GM04503 (cell line): ENCODE measurements at places on chromosomes 13 and 19.

DNA sequence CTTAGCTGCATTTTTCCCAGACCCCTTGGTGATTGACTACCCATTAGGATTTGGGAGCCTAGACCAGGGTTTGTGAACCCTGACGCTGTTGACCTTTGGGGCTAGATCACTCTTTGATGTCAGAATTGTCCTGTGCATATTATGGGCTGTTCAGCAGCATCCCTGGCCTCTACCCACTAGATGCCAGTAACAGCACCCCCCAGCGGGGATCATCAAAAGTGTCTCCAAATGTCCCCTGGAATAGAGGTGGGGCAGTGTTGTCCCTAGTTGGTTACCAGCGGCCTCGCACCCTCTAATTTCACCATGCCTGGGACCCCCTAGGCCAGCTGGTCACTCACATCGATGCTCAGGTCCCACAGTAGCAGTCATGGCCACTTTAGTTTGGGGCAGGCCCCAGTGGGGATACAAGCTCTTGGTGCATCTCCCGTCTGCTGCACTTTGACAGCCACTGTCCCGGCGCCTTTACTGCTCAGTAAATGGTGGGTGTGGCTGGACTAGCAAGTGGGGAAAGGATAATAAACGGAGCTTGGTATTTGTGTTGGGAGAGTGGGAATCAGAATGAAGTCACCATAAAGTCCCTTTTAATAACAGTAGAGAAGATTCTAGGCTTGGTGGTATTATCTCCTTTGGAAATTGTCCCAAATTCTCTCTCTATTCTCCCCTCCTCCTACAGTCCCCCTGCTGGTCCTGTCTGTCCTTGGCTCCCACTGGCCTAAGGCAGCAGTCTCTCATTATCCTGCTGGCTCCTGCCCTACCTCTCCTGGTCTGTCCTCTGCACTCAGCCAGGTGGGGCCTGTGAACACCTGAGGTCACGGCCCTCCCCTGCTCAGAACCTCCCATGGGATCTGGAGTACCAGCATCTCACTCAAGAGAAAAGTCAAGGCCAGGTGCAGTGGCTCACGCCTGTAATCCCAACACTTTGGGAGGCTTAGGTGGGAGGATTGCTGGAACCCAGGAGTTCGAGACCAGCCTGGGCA lies 80.6 kb downstream of the SIPA1L3 start:
- no peak for DNase-seq

- DNase-seq, result no peak
Measured at GRCh38 chr19:38551450-38551813, 66.3 kb downstream of the MAP4K1 start.

GRCh38 chr19:38924388-38924787 lies 6.2 kb downstream of the SARS2 start:
- DNase-seq, result no peak

DNA sequence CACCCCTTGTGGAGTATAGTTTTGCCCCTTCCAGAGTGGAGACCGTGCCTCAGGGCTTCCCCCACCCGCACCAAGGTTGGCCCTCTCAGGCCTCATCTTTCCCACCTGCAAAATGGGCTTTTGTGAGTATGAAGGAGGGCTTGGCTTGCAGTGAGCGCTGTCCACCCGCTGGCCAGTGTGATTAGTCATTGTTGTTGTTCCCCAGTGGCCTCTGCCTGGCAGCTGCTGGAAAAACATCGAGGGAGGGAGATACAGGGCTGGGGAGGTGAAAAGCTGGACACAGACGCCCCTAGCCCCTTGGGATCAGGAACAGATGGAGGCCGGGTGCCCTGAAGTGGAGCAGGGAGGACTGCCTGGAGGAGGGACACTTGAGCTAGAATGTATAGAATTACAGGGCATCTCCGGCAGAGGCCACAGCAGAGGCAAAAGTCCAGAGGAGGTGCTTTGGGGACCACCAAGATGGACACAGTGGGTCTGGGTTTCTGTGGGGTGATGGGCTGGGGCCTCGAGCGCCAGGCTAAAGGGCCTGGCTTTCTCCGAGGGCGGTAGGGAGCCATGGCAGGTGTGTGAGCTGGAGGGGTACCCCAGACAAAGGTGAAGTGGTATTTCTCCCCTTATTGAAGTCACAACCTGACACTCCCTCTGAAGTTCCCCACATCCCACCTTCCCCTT lies 3.9 kb upstream of the IL12RB1 start:
- no peak for DNase-seq

DNA sequence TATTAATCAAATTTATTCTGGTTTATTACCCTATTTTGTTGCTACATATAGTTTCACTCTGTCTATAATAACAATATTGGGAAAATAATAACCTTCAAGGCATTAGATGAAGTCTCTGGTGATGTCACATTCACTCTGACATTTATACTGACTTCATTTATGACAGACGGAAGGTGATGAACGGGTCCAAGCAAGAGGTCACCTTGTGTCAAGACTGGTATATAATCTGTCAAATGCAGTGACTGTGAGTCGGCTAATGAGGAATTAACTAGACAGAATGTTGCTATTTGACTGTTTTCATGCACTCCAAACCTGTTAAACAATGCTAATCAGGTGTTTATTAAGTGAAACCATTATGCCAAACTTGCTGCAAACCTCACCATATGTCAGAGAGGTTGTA lies 800.5 kb upstream of the KLHL1 start:
- DNase-seq, result no peak

DNA sequence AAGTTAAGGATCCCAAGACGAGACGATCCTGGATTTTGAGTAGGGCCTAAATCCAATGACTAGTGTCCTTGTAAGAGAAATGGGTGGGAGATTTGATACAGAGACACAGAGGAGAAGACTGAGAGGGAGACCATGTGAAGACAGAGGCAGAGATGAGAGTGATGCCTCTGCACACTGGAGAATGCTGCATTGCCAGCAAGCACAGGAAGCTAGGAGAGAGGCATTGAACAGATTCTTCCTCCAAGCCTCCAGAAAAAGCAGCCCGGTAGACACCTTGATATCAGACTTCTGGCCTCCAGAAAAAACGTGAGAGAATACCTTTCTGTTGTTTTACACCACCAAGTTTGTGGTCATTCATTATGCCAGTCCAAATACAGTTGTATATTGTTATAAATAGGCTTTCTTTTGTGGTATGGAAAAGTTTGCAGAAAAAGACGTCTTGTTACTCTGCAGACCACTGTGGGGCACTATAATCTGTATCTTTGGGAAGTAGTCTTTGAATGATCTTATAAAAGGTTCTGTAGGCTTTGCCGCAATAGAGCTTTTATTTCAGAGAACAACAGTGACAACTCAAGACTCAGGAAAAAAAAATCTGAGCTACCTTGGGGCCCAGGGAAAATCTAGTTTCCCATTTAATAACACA lies 17.9 kb upstream of the RFC3 start:
- DNase-seq, result no peak

- no peak for DNase-seq
Measured at GRCh38 chr13:42569576-42570344, 4.2 kb upstream of the TNFSF11 start.

- DNase-seq, result no peak
Measured at GRCh38 chr19:49092686-49093085, 7.4 kb downstream of the SNRNP70 start.

GRCh38 chr13:50450279-50450678 lies 393.2 kb downstream of the DLEU7 start:
- no peak for DNase-seq

DNA sequence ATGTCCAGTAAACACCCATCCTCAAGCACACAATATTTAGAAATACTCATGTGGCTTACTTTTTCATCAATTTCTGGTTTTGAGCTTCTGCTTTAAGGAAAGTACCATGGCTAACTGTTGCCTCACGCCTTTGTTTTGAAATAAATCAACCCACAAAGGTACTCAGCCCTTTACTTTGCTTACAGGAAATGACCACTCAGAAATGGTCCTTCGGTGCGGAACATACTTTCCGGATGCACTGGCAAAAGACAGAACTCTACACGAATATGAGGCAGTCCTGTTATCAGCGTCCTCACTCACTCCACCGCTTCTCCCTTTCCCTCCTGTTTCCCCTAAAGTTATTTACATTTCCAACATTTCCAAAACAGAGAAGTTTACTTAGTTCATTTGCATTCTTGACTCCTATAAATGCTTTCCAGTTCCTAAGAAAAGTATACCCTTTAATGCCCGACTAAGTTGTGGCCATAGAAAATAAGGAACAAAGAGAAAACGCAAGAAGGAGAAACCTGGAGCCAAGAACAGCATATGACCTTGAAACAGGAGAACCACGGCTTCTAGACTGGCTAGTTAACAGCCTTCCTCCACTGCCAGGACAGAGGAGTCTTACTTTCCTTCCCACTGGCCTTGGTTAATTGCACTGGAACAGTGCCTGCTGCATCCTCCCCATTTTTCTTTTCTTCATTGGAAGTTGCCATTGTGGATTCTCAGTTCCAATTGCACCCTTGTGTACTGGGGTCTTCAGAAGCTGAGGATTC lies 10.6 kb downstream of the FPR2 start:
- no peak for DNase-seq

DNA sequence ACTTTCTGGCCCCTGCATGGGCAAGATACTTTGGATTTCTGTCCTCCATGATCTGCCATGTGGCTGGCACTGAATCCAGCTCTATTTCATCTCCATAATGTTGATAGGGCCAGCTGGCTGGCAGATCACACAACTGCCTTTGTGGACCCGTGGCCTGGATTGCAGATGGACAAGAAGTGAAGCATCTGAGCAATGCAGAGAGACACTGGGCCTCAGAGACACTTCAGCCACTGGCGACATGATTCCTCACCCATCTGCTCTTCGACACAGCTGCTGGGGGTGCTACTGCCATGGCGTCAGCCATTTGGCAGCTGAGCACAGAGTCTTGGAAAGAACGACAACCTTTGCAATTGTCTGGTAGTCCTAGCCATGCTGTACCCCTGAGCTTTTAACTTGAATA lies 79.5 kb upstream of the MYO16 start:
- DNase-seq, result no peak

- DNase-seq, result no peak
Measured at GRCh38 chr13:96696389-96696900, 297.8 kb downstream of the OXGR1 start.

DNA sequence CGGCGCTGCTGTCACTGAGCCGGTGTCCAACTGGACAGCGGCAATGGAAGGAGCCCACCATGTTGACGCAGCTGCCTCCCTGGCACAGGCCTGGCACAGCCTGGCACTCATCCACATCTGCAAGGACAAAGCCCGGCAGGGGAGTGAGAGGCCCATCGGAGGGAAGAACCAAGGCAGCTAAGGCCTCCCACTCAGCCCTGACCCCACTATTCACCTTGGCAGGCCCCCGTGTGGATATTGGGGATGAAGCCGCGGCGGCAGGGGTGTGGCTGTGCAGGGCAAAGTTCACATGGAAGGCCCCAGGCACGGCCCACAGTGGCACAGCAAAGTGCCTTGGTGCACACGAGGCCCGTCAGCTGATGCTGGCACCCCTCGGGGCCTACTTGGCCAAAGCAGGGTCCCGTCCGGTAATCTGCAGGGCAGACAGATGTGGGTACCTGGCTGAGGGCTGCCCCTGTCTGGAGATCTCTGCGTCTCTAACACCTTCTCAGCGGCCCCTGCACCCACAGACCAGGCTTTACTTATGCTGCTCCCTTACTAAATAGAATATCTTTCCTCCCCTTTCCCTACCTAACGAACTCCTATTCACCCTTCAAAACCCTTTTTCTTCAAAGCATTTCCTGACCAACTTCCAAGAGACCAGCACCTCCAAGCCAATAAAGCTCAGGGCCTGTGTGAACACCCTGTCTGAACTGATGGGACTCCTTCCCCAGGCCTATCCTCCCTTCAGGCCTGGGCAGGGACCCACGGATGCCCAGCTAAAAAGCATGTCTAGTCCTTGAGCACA lies 7.5 kb downstream of the FBN3 start:
- no peak for DNase-seq

DNA sequence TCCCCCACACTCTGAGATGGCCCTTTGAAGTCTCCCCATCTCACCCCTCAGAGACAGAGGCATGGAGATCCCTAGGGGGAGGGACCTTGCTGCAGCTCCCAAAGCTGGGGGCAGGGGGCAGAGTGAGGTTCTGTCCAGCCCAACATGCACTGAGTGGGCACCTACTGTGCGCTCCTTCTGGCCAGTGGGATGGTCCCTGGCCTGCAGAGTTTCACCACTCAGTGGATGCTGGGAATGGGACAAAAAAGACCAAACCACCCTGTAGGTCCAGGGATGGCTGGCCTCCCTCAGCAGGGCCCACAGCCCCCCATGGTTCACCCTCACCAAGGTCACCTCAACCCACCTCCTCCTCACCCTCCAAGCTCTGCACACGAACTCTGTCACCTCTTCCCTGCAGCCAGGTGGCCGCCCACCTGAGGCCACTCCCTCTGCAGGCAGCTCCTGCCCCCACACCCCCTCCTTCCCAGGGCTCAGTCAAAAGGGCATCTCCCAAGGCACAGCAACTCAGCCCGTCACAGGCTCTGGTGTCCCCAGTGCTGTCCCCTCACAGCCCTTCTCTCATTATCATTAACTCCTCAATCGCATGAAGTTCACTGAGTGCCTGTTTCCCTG lies 16.1 kb downstream of the CEACAM21 start:
- no peak for DNase-seq

- DNase-seq, result no peak
Measured at GRCh38 chr13:81142306-81142999, 801.5 kb upstream of the SPRY2 start.

DNA sequence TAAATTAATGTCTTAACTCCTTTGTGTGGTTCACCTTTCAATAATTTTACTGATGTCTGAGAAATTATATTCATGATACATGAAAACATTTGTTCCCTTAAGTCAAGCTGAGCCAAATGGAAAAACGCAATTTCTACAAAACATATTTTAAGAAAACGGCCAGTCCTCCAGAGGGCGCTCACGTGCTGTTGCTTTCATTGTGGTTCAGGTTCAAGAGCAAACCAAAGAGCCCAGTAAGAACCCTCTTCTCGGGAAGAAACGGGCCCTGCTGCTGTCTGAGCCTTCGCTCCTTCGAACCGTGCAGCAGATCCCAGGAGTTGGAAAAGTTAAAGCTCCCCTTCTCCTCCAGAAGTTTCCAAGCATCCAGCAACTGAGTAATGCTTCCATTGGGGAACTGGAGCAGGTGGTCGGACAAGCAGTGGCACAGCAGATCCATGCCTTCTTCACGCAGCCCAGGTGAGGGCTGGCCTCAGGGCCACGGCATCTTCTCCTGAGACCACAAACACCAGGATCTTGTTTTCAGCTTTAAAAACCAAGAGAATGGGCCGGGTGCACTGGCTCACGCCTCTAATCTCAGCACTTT lies 4.3 kb downstream of the FAAP24 start:
- DNase-seq, result no peak

GRCh38 chr13:113643593-113643992 lies 14.4 kb downstream of the ATP4B start:
- DNase-seq, result no peak

DNA sequence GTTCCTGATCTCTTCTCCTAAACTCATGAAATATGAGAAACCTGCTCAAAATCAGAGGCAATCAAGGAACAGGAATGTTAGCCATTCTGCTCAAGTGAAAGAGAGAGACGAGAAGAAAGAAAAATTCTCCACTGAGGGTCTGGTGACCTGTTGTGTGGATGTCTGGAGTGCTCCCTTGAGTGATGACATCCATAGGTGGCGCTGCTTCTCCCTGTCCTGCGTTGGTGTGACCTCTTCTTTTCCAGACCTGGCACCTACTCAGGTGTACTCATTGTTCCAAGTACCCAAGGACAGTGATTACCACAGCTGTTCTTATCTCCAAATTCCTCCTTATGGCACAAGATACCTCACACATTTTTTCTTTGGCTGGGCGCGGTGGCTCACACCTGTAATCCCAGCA lies 4.0 kb downstream of the ZNF223 start:
- DNase-seq, result no peak
